ENCODE measurements at places on chromosomes 16 and 17.

DNA sequence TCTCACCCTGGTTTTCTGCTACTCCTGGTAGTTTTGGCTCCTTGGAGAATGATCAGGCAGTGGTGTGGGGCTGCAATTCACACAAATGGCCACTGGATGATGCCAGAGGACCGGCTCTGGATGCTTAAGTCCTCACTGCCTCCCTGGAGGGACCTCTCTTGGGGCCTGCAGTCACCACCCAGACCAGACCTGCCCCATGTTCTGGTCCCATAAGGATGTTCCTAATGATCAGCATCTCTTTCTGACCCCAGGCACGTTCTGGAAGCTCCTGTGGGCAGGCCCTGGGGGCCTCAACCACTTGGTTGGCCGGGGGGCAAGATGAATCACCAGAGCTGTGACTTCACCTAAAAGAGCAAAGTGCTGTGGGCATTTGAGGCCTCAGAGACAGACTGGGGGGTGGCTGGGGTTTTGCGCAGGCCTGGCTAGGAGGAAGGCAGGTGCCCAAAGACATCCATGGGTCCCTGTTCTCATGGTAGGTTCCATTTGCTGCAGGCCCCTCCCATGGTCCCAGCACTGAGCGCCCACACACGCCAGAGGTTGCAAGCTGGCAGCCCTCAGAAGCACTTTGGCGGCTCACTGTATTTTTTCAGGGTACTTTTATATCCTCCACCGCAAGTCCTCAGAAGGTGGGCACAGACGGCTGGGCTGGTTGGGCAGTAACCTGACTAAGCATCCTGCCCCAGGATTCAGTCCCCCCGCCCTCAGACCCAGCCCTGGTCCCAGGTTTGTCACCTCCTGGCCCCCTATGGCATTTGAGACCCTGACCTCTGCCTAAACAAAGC lies 53.2 kb downstream of the NT5M start:
- peak; percentile 72 for DNase-seq

- DNase-seq, result no peak
These were observed 24.4 kb upstream of the SEC14L1 start for GRCh38 chr17:77116371-77116860.

DNA sequence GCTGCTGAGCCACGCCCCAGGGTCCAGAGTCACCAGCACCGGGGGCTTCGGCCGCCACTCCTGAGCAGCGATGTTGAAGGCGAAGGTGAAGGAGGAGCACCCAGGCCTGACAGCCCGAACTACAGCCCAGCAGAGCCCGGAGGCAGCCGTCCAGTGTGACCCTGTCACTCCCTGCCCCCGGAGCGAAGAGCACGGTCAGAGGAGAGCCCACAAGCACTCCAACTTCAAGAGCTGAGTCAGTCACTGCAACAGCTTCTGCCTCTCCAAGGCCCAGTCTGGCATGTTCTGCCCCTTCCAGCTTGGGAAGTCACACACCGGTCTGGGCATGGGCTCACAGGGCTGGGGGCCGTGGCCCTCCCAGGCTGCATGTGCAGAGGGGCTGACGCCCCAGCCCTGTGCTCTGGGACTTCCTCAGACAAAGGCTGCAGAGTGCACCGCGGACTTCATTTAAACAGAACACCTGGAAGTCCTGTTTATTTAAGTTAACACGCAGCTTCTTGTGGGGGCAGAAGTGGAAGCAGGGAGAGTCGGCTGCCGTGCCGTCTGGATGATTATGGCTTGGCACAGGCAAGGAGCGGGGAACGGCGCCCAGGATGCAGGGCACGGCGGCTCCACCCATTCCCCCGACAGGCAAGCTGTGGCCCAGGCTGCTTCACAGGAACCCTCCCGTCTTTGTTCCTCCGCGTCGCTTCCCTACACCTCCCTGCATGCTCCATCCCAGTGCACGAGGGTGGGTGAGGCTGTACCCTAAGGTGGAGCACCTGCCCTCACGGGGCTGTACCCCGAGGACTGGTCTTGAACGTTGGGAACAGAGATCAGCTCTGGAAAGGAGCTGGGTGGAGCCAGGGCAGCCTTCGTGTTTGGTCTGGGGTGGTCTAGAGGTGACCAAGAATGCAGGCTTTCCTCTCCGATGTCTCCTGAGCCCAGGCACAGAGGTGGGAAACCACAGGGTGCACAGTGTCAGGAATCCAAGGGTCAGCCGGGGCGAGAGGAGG lies 68.9 kb upstream of the METRNL start:
- DNase-seq, result no peak

DNA sequence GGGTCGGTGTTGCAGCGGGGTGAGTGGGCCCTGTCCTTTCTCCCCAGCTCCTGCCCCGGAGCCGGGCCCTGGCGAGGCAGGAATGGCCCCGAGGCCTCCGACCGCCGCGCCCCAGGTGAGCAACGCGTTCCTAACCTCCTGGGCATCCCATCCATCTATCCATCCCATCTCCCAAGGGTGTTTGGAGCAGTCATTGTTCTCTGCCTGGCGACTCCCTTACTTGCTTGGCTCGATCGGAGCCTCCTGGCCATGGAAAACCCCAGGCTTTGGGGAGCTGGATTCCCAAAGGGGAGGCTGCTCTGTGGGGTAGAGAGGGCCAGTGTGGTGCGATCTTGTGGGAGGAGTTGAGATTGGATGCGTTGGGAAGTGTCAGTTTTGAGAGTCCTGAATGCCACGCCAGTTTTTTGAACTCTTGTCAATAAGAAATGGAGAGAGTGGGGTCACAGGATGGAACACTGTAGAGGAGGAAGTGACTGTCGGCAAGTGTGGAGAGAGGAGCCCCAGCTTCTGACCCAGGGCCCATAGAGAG lies 684 bp downstream of the ZFP90 start:
- DNase-seq, result no peak

DNA sequence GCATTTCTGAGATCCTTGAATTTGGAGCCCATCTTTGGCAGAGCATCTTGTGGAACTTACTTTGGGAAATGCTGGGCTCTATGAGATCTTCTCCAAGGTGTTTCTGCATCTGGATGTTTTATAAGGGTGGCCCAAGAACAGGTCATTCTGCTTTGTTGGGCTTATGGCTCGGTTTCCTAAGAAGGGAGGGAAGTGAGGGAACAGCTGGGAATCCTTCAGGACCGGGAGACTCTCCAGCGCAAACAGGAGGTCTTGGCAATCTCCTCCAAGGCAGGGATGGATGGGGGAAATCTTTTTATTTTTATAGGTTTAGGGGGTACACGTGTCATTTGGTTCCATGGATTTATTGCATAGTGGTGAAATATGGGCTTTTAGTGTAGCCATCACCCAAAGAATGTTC lies 54.7 kb downstream of the IRX3 start:
- DNase-seq, result no peak

- no peak for DNase-seq
These were observed 11.8 kb downstream of the GGA3 start for GRCh38 chr17:75249564-75249963.

DNA sequence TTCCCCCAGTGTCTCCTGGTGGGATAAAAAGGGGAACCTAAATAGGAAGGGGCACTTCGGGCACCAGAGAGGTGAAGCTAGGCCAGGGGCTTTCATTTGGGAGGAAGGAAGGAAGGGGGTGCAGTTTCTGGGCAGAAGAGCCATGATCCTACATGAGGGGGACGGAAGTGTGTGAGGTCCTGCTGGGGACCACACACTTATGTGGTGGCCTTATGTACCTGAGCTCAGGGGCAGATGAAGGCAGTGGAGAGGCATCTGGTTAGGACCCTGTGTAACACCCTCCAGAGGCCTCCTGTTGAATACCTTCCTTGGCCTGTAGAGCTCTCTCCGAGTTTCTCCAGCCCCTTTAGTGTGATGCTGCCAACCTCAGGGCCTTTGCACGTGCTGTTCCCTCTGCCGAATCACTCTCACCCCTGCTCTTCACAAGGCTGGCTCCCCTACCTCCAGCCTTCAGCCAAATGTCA lies 21.2 kb downstream of the IGFBP4 start:
- DNase-seq, result no peak

All from HFFc6 (cell line).